ENCODE measurements at places on chromosomes 7 and 10.

DNA sequence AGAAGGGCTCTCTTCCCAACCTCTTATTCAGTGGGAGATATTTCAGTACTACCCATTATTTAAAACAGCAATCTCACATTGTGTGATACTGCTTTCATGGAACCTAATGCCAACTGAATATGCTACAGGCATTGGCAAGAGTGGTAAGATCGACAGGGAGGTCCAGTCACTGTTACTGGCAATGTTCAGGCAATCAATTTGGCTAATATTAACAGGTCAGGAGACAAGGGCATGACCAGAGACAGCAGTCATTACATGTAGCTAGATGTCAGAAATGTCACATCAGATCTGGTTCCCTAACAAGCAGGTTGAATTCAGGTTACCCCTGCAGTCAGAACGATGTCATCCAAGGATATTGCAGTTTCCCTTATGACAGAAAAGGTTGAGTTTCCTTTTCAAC, 129.4 kb downstream of the ARHGAP12 start:
- DNase-seq, result no peak

- no peak for DNase-seq
Observed at GRCh38 chr10:55426138-55426537, 625.1 kb upstream of the PCDH15 start.

DNA sequence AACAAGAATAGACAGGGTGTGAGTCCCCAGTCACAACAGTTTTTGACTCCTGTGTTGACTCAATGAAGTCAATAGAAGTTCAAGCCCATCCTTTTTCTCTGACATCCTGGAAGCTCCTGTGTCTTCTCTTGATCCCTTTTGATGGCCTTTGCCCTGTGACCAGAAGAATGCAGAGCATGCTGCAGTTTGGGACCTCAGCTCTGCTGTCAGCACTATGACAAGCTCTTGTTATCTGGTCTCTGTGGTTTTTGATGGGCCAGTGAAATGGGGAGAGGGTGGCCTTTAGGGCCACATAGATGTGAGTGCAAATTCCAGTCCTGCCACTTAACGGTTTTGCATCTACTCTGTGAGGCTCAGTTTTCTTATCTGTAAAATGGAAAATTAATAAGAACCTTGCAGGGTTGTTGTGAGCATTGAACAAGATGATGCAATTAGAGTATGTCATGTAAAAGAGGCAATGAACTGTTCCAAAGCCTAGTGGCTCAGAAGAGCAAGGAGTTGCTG, 102.4 kb upstream of the IKZF1 start:
- no peak for DNase-seq

GRCh38 chr7:69166979-69167516, 431.2 kb upstream of the AUTS2 start:
- no peak for DNase-seq

- no peak for DNase-seq
Observed at GRCh38 chr7:120395526-120396019, 122.6 kb downstream of the KCND2 start.

DNA sequence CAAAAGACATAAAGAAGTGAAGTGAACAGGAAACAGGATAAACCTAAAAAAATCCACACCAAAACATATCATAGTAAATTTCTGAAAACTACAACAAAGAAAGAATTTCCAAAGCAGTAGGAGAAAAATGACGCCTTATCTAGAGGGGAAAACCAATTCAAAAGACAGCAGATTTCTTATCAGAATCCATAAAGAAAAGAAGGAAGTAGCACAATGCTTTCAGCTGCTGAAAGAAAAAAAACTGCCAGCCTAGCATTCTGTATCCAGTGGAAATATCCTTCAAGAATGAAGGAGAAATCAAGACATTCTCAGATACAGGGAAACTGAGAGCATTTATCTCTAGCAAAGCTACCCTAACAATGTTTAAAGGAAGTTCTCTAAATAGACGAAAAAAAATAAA, 37.8 kb downstream of the PDLIM1 start:
- no peak for DNase-seq

DNA sequence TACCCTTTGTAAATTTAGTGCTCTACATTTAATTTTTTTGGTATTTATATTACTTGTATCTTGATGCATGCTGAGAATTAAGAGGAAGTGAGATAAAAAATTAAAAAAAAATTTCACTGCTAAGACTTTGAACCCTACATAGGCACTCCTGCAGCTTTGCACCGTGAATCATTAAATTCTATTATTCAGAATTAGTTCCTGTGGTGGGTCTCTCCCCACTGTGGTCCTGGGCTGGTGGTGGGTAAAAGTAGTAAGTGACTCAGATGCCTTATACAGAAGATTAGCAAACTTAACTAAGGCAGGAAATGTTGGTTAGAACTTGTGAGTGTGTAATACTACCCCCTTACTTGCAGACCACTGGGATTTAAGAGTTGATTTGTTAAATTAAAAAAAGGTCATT, 72.6 kb downstream of the AP3M1 start:
- DNase-seq, result peak; percentile 66

DNA sequence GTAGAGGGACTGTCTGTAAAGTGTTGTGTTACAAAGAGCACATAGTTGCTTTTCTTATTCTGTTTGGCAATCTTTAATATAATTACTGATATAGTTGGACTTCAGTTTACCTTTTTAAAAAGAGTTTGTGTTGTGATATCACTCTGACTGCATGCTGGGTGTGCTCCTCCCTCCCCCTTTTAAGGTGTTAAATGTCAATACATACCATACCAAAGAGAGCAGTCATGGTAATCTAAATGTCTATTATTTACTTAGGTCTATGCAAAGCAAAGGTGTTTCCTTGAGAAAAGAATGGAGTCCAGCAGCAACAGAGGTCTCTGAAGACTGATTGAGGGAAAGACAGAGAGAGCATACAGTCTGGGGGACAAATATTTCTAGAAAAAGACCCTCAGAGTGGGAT, 275.1 kb upstream of the NRP1 start:
- no peak for DNase-seq

DNA sequence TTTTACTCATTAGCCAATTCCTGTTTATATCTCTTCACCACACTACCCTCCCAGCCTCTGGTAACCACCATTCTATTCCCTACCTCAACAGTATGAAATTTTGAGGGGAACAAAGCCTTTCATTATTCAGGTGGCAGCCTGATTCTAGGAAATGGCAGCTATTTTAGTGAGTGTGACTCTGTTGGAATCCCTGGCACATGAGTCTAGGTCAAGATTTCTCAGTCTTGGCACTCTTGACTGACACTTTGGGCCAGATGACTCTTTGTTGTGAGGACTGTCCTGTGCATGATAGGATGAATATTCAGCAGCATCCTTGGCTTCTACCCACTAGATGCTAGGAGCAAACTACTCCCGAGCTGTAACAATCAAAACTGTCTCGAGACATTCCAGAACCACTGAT, 322.8 kb upstream of the PHYHIPL start:
- no peak for DNase-seq

GRCh38 chr10:14751014-14751896, 23.4 kb downstream of the FAM107B start:
- no peak for DNase-seq

DNA sequence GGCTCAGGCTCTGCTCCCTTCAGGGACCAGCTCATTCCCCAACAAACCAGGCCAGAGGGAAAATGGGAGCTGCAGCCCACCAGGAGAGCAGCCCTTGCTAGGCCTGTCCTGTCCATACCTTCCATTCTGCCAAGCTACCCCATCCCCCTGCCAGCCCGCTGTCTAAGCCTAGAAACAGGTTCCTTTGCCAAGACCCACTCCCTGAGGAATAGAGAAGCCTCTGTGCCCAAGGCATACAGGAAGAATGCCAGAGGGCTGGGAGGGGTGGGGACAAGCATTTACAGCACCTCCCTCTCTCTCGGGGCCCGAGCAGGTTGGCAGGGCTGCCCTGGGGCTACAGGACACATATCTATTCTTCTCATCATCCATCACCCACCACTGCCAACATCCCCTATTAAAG, 178.3 kb downstream of the GRID1 start:
- no peak for DNase-seq

GRCh38 chr7:127844707-127845331, 186.4 kb downstream of the LRRC4 start:
- peak; percentile 61 for DNase-seq

- no peak for DNase-seq
Observed at GRCh38 chr10:11118686-11119085, 101.0 kb downstream of the CELF2 start.

DNA sequence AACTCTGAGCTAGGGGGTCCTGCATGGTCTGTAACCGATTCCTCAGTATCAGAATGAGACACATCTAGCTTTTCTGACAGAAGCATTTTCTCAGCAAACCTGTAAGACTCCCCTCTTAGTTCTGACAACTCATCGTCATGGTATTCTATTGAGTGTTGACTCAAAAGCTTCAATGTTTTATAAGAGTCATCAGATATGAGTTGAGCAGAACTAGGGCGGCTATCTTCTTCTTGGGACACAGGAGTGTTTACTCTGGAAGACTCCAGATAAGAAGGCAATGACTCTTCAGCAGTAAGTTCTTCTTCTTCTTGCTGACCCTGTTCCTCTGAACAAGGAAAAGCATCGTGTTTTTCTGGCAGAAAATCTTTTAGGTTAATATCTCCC, 167.0 kb upstream of the CCDC6 start:
- no peak for DNase-seq

GRCh38 chr10:77601488-77601887, 36.1 kb downstream of the KCNMA1 start:
- DNase-seq, result peak; percentile 35

DNA sequence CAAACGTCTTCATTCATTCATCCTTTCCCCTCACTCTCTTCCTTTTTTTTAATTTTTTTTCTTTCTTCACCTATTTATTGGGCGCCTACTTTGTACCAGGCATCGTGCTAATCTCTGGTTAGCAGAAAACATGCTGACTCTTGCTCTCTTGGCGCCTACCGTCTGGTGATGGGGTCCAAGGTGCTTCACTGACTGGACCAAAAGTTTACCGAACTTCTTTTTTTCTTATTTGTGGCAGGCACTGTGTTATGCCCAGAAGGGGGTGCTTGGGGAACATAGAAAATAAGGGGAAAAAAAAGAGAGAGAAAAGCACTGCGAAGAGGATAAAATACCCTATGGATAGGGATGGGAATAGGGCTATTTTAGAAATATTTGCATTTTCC, 505 bp upstream of the FAM204A start:
- no peak for DNase-seq

GRCh38 chr7:22855049-22855392, 32.4 kb upstream of the TOMM7 start:
- no peak for DNase-seq

GRCh38 chr10:128957221-128957620, 509.8 kb upstream of the MGMT start:
- no peak for DNase-seq

GRCh38 chr10:3231951-3232730, 59.6 kb upstream of the PITRM1 start:
- DNase-seq, result peak; percentile 24

GRCh38 chr7:112290065-112290464, 83.6 kb downstream of the ZNF277 start:
- peak; percentile 48 for DNase-seq

GRCh38 chr7:111513566-111513965, 48.7 kb downstream of the IMMP2L start:
- DNase-seq, result no peak

DNA sequence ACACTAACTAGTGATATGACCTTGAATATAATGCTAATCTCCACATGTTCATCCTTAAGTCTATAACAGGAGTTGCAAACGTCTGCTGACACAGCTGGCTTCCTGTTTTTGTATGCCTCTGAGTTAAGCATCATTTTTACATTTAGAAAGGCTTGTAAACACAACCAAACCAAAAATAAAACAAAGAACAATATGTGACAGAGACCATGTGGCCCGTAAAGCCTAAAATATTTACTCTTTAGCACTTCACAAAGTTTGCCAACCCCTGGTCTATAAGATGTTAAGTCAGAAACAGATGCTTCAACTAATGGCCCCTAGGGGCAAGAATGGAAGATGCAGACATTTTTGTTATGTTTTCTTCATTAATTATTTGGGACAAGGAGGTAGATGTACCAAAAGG, 109.3 kb downstream of the CPEB3 start:
- DNase-seq, result no peak

- peak; percentile 97 for DNase-seq
Observed at GRCh38 chr7:2175514-2175913, 57.2 kb downstream of the MAD1L1 start.

GRCh38 chr7:46291601-46292150, 370.6 kb upstream of the IGFBP3 start:
- peak; percentile 75 for DNase-seq

GRCh38 chr7:104982308-104983075, 31.5 kb upstream of the KMT2E start:
- DNase-seq, result no peak

- DNase-seq, result no peak
Observed at GRCh38 chr7:2941216-2941859, 97.2 kb upstream of the GNA12 start.

DNA sequence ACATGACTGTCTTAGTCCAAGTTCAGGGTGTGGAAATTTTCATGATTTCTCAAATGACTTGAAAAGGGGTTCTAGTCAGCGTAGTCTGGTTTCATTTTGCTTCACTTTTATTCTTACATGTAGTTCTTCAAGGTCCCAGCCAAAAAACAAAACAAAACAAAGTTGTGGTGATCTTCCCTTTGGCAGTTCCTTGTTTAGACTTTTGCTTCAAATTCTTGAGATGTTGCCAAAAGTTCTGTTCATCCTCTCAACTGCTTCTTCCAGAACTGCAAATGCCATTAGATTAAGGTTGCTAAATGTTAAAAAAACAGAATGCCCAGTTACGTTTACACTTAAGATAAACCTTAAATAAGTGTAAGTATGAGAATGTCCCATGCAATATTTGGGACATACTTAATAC, 370.8 kb upstream of the LRRTM3 start:
- DNase-seq, result no peak

- no peak for DNase-seq
Observed at GRCh38 chr10:13983035-13983434, 347.7 kb downstream of the FRMD4A start.

DNA sequence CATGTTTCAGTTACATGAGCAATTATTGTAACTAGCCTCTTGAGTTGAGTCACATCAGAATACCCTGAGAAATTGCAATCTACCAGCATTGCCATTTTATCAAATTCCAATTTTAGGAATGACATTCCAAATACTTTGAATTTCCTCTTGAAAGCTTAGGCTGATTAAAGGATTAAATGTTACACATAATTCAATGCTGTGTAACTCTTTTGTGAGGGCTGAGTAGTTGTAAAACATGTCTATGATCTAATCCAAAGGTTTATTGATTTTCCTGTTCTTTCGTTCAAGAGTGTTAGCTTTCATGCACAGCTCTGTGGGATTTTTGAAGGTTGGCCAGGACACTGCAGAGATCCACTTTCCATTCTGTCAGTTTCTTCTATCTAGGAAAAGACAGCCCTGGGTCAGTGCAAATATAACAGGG, 193.1 kb downstream of the SORCS1 start:
- DNase-seq, result no peak

- DNase-seq, result no peak
Observed at GRCh38 chr10:110820321-110820814, 51.4 kb upstream of the PDCD4 start.

DNA sequence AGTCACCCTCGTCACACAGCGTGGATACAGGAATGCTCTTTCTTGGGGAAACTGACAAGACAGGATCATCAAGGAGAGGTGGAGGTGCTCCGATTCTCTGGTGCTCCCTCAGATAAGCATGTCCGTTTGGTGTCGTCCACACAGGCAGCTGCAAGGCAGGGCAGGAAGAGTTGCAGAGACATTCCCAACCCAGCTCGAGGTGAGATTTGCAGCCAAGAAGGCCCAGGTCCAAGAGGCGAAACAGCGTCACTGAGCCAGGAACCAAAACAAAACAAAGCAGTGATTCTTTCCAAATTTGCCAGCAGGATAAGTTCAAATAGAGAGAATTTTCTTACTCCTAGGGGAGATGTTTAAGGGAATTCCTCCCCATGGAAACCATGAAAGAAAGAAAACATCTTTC, 386.5 kb upstream of the PFKP start:
- no peak for DNase-seq
